Stimulated activated CD4-positive, alpha-beta T cell treated with anti-CD3 and anti-CD28 coated beads, TNF-alpha, amount 100 ng/mL, for 1 hour (primary cell): ENCODE measurements at places on chromosomes 2 and 18.

DNA sequence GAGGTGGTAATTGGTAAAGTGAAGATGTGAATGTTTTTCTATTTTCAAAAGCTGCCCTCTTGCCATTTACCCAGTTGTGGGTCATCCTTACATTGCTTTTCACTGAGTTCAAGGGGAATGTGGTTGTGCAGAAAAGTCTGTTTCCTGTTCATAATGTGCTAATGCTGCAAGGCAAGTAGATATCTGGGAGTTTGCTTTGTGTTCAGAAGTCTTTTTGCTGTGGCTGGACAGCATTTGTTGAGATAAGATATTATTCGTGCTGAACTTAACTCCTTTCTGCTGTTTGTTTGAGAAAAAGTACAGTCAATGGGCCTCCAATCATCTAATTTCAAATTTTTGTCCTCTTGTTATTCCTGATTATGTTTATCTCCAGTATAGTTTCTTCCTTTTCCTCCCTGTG, 263.2 kb downstream of the LTBP1 start:
- no peak for DNase-seq

DNA sequence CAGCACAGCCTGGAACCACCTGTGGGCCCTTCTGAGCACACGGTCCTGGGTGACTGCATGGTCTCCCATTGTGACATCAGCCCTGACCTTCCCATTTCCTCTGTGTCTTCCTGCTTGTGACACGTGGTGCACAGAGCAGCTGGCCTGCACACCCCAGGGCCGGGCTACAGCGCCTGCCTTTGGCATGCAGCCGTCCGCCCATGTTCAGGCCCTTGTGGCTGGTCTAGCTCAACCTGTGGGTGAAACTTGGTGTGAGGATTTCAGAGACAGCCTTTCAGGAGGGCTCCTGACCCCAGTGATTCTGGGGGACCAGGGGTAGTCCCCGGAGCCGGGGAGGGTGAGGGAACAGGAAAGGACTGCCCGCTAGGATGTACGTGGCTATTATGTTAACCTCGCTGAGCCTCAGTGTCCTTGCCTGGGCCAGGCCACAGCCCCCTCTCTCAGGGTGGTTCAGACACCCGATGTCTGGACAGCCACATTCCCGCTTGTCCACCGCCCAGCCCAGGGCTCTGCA, 284.8 kb upstream of the HS6ST1 start:
- DNase-seq, result no peak

GRCh38 chr2:118954297-118955060, 12.5 kb downstream of the MARCO start:
- no peak for DNase-seq

GRCh38 chr18:34749721-34750120, 39.6 kb downstream of the DTNA start:
- no peak for DNase-seq

DNA sequence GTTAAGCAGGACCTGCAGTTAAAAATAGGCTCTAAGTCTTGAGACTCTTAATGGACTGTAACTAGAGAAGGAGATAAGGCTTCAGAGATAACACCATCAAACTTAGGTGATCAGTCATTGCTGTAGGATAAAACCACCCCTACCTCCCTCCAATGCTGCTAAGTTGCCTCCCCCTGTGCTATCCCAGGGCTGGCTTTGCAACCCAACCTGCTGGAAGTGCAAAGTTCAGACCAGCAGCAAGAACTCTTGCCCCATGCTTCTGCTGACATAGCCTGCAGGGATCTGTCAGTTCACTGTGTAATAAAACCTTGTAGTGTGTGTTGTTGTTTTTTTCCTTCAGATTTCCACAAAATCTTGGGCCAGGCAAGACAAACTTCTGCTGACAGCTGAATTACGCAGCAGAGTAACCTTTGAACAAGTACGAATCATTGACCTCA, 57.4 kb upstream of the EPB41L3 start:
- DNase-seq, result no peak

DNA sequence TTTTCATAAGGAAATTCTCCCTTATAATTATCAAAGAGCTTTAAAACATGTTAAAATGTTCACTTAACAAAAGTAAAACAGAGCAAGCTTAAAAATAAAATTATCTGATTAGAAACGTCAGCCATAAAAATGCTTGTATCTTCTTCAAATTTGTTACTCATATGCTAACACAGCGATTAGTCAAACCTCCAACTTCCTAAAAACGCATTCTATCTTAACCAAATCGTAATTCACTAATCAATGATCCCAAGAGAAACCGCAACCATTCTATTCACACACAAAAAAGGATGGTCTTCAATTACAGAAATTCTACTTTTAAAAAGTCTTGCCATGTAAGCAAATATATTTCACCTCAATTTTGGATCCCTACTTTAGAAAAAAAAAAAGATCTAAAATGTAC, 1.9 kb downstream of the STK17B start:
- DNase-seq, result no peak

GRCh38 chr2:40827392-40827791, 375.5 kb upstream of the SLC8A1 start:
- no peak for DNase-seq

- no peak for DNase-seq
Measured at GRCh38 chr2:12441750-12442475, 274.8 kb upstream of the TRIB2 start.

DNA sequence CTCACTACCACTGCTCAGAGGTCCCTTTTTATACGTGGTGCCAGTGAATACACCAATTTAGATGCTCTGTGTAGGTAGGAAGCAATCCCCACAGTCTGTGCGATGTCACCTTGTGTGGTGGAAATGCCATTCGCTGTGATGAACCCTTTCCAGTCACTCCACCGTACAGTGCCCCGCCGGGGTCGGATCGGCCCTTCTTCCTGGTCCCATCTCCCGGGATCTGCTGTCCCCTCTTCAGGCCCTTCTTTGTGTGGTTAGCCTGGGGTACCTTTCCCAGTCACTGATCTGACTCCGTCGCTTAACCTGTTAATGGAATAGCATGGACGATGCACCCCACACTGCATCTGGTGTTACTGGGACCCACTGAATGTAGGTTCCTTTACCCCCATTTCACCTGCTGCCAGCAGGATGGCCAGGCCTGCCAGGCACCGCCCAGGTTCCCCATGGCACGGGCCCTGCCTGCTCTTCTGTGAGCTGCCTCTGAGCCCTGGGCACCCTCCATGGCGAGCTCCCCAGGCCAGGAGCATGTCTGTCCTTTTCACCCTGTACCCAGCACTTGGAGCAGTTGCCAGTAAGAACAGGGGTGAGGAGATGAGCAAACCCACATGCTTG, 18.0 kb downstream of the TWIST2 start:
- DNase-seq, result no peak

DNA sequence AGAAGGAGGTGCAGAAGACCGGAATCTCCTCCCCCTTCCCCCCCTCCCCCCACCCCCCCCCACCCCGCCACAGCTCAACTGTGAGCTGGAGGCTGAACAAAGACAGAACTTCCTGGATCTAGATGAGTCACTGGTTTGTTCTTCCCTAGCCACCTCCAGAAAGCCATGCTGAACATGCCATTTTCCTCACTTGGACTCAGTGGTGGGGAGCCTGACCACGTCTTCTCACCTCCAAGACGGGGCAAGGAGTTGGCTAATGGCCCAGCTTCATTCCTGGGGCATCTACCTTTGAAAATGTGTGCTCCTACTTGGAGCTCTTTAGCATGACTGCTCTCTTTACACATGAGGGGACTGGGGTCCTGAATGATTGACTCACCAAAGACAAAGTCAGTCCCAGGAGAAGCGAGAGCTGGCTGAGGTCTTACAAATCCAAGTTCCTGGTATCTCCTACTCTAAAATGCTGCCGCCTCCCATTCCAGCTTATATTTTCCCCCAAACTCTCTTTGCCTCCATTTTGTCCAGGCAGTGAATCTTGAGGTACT, 22.6 kb upstream of the FZD5 start:
- DNase-seq, result no peak

DNA sequence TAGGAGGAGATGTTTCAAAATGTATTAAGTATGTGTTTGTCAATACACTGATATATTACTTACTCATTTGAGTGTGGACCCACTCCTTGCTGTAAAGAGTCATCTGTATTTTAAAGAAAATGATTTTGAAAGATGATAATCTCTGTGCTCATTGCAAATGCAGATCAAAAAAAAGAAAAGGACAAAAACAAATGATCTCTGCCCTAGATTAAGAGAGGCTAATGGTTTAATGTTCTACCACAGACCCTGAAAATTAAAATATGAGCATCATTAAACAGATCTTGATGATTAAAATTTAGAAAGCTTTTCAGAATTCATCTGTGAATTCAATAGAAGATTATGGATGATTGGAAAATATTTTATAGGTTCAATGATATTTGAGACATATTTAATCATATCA, 136.5 kb downstream of the CNTNAP5 start:
- DNase-seq, result no peak

GRCh38 chr2:163155279-163155883, 316.8 kb upstream of the KCNH7 start:
- DNase-seq, result no peak

DNA sequence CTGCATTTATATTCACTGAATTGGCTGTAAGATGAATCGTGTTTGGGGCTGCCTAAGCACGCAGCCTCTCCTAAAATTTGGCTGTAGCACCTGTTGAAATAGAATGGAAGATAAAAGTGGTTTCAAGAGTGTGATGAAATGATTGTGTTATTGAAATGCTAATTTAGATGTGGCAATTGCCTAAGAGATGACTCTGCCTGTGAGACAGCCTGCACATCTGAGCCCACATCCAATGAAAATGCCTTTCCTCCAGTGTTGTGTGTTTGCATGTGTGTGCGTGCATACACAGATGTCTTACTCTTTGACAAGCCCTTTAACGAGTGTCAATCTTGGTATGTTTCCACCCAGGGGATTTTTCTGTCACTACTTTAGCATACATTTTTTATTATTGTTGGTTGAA, 346.9 kb downstream of the MEIS1 start:
- no peak for DNase-seq
